NCI-H1092 (cell line): ENCODE measurements at places on chromosomes 6 and 20.

- no peak for DNase-seq
Observed at GRCh38 chr6:42159431-42160024, 13.6 kb upstream of the GUCA1A start.

- no peak for DNase-seq
Observed at GRCh38 chr6:43974643-43975230, 152.5 kb downstream of the MRPL14 start.

GRCh38 chr20:51319522-51319921 is 223.0 kb downstream of the NFATC2 start:
- no peak for DNase-seq

DNA sequence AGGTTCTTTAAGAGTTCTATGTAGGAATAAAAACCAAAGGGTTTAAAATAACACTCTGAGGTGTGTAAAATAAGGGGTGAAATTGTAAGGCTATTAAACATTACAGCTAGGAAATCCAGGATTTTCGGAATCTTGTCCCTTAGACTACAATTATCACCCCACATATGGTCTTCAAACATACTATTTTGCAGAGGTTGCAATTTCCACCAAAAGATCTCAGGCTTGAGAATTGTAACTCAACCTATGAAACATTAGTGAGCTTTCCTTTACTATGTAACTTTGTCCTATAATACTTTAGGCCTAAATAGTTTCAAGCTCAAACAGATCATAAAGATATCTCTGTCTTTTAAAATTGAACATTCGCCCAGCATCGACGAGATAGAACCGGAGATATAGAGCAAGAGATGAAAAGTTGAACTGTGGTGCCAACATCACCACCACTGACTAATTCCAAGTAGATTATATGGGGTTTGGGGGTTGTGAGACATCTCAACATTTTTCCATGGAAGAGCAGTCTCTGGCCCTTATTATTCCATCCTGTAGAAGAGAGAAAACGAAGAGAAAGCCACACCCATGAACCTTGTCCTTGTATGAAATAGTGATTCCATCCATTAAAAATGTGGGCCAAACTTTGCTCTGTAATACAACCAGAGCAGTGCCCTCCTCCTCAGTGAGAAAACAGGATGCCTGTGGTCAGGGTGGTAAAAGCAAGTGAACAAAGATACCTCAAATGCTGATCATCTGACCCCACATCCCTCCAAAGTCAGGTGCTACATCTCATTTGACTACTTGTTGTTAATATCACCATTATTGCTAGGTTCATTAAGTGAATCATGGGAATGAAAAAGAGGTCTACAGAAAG is 284.5 kb upstream of the GJE1 start:
- DNase-seq, result no peak

- DNase-seq, result no peak
Observed at GRCh38 chr6:167479901-167480648, 155.2 kb downstream of the TTLL2 start.

DNA sequence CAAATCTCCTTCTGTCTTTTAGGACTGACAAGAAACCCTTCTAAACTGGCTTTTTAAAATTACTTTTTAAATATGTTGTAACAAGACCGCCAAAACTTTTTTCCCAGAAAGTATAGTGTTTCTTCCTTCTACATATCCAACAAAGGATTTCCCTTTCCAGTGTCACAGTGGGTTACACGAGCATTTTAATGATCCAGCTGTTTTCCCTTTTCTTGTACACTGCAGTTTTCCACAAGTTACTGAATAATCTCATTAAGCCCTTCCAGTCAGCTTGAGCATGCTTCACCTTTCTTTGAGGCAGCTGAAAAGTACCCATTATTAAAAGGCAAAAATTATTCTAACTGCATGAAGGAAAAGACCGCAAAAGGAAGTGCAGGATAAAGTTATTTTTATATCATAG is 48.6 kb downstream of the CD24 start:
- DNase-seq, result no peak

GRCh38 chr20:48845721-48846306 is 18.0 kb upstream of the PREX1 start:
- no peak for DNase-seq

DNA sequence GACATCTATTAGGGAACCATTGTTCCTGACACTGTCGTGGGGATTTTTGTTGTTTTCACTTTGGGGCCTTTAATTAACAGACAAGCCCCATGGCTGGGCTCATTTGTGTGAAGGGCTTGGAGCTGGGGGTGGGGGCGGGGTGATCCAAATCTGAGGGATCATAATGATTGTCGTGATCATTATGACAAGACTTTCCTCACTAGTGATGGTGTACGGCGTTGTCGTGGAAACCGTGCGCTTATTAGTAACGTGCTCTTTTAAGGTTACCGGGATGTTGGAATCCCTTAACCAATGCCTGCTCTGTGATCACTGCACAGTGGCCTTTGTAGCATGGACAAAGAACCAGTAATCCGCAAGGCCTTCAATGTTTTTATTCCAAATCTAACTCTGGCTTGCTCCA is 18.6 kb downstream of the PDYN start:
- no peak for DNase-seq

GRCh38 chr20:3800256-3800877 is 4.3 kb downstream of the CDC25B start:
- DNase-seq, result no peak
